NCI-H1417 treated with DMSO at 0.1 percent for 48 hours (cell line): ENCODE measurements at places on chromosomes 1 and 21.

- no peak for DNase-seq
These were observed 76.8 kb upstream of the ZNF678 start for GRCh38 chr1:227486559-227486958.

- peak; percentile 90 for DNase-seq
These were observed 89.7 kb downstream of the BCAR3 start for GRCh38 chr1:93591676-93592550.

- no peak for DNase-seq
These were observed 107.3 kb downstream of the UCHL5 start for GRCh38 chr1:192951691-192952460.

- no peak for DNase-seq
These were observed 9.3 kb downstream of the ATP1A1 start for GRCh38 chr1:116382321-116382720.

DNA sequence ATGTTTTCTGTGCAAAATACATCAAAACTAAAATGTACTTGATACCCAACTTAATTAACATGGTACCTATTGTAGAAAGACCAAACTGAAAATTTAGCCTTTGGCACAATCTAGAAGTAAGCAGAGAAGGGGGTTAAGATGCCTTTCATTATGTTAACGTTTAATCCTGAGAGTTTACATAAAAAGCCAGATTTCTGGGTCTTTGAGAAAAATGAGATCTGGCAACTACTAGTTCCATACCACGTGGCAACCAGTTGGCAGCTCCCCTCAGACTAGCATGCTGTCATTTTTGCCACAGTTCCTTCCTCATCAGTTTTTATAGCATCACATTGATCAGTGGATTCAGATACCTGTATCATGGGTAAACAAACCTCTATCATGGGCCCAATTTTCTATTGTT lies 1.5 kb downstream of the RO60 start:
- no peak for DNase-seq

- DNase-seq, result no peak
These were observed 590.1 kb downstream of the LTN1 start for GRCh38 chr21:28402616-28402989.

DNA sequence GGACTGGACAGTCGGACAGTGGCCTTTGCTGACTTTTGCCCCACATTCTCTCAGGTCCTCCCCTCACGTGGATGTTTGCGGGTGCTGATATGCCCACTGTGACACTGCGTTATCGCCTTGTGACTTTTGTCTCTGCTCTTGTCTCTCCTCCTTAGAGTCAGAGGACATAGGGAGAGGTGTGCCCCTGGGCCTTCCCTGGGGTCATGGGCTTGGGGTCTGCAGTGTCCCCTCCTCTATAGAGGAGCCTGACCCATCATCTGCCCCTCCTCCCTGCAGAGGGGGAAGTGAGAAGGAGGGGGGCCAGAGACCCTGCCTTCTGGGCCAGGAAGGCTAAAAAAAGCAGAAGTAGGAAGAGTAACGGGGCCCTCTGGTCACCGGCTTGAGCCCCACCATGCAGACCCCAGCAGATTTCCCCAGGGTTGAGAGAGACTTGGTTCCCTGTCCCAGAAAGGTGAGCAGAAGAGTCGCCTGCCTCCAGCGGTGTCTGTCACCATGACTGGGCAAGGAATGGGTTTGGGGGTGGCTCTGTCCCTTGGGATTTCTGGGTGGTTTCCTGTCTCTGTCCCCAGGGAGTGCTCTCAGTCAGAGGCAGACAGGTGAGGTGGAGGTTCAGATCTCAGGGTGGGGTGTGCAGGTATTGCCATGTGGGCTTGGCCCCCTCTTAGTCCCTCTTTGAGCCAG lies 13.3 kb downstream of the RPS6KA1 start:
- DNase-seq, result no peak

DNA sequence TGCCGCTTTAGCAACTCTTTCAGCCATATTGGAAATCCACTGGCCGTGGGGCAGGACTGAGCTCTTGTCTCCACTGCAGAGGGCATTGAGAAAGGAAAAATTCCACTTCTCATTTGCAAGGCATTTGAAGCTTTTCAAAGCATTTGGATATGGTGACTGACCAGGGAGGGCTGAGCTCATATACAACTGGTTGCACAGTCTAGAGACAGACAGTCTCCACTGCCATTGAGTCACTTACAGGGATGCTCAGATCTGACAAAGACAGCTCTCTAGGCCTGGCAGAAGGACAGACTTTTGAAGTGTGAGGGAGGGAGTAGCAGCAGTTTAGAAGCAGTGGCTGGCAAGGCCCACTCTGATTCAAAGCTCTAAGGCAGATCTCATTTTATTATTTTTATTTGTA lies 24.2 kb downstream of the NCF2 start:
- DNase-seq, result no peak

DNA sequence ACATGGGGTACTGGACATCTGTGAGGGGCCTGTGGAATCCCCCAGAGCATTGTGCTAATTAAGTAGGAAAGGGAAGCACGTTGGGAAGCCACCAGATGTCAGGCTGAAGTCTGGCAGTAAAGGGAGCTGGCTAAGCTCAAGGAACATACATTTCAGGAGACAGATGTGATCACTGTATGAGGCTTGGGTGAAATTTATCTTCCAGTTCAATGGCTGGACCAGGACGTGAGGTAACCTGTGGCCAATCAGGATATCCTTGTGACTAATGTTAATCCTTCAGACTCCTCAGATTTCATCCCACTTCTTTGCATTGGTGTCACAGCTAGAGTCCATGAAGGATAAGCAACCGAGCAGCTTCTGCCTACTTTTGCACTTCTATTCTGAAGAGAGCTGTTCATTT lies 110.2 kb upstream of the APP start:
- DNase-seq, result no peak

DNA sequence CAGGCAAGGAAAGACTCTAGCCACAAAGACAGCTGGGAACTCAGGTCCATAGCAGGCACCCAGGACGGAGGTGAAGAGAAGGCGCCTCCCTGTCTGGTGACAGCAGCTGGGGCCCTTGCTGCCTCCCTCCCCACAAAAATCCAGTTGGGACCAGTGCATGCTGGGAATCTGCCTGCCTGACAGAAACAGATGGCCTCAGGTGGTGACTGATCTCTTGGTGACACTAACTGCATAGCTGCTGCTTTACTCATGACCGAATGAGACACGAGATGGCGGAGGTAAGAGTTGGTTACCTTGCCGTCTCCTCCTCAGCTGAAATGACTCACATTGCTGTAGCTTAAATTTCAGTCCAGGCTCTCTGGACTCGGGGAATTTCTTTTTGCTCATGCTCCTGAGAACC lies 130.3 kb downstream of the FGGY start:
- no peak for DNase-seq

DNA sequence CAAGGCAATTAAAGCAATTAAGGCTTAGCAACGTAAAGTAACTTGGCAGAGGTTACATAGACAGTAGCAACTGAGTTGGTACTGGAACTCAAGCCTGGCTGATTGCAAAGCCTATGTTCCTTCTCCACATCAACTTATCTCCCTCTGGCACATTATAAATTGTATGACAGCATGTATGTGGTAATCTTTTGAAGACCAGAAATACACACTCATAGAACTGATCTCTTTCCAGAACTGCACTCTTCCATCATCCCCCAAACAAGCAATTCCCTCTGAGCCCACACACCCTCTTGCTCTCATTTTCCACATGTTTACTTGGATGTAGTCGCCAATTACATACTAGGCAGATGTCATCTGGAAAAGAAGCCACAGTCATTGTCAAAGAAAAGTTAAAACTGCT lies 502.2 kb downstream of the PLPP3 start:
- DNase-seq, result no peak

DNA sequence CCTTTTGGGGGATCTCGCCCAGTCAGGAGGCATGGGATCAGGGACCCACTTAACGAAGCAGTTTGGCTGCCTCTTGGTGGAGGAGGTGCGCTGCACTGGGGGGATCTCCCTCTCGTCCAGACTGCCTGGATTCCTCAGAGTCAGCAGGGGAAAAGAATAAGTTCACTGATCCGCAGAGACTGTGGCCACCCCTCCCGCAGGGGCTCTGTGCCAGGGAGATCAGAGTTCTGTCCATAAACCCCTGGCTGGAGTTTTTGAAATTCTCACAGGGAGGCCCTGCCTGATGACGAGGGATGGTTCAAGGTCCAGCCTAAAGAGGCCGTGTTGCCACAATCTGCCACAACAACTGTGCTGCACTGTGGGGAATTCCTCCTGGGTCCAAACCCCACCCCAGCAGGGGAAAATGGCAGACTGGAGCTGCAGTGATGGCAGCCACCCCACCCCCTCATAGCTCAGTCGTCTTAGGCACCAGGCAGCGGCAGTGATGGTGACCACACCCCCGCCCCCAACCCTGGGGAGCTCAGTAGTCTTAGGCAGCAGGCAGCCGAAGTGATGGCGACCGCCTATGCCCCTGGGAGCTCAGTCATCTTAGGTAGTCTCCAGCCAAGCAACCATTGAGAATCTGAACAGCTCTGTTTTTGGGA lies 273.8 kb upstream of the USP25 start:
- no peak for DNase-seq

GRCh38 chr1:230112131-230112701 lies 45.2 kb downstream of the GALNT2 start:
- no peak for DNase-seq

DNA sequence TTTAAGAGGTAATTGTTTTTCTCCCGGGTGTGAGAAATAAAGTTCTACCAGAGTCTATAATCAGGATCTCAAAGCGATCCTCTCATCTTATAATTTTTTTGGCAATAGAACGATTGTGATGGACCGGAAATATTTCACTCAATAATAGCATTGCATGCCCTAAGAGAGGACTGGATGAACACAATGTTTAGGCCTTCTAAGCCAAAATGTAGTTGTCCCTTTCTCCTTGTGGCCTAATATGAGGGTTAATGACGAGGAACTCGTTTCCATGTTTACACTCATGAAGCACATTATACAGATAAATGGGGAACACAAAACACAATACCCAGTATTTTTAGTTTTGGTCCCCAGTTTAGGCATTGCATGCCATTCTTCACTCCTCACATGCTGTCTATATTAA lies 5.9 kb downstream of the TBX15 start:
- no peak for DNase-seq

- DNase-seq, result no peak
These were observed 7.5 kb downstream of the CRYBG2 start for GRCh38 chr1:26346274-26347033.

DNA sequence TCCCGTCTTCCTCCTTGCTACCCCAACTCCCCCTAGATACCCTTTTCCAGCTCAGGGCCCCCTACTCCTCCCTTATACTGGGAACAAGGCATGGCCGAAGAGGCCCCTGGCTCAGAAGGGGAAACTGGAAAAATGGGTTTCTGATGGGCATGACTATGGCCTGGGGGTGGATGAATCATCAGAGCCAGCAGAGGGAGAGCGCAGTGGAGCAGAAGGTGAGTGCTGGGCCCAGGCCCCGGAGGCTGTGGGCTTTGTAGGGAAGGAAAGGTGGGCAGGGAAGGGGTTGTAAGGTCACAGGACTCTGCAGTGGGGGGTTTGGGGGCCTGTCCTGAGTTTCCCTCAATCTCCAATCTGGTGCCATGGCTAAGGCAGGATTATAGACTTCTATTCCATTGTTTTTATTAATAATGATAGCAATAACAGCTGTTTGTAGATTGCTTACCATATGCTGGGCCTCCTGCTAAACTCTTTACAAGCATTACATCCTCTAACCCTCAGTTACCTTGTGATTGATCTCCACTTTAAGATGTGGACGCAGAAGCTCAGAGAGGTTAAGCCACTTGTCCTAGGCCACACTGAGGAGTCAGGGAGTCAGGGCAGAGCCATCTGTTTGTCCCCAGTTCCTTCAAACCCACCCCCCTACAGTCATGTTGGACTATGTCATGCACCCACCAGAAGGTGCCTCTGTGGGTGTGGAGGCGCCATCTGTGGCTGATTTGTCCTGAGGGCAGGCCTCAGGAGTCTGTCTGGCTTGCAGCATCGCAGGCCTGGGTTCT lies 36.2 kb upstream of the ZNF362 start:
- DNase-seq, result no peak

DNA sequence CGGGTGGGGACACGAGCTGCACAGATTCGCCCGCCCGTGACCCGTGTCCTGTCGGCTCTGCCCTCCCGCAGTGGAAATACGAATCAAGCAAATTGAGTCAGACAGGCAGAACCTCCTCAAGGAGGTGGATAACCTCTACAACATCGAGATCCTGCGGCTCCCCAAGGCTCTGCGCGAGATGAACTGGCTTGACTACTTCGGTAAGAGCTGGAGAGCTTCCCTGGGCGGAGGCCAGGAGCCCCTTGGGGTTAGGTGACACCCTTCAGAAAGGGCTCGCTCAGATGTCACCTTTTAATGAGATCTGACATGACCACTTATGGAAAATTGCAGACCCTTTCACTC lies 489 bp downstream of the CDCA8 start:
- DNase-seq, result no peak

- DNase-seq, result no peak
These were observed 11.9 kb downstream of the TRIM11 start for GRCh38 chr1:228394571-228395394.

DNA sequence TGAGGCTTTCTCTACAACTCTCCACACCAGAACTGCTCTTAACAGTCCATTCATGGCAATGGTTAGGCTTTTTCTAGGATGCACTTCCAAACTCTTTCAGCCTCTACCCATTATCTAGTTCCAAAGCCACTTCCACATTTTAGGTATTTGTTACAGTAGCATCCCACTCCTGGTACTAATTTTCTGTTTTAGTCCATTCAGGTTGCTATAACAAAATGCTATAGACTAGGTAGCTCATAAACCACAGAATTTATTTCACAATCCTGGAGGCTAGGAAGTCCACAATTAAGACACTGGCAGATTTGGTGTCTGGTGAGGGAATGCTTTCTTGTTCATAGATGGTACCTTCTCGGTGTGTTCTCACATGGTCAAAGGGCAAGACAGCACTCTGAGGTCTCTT lies 17.3 kb upstream of the EPS8L3 start:
- DNase-seq, result no peak

DNA sequence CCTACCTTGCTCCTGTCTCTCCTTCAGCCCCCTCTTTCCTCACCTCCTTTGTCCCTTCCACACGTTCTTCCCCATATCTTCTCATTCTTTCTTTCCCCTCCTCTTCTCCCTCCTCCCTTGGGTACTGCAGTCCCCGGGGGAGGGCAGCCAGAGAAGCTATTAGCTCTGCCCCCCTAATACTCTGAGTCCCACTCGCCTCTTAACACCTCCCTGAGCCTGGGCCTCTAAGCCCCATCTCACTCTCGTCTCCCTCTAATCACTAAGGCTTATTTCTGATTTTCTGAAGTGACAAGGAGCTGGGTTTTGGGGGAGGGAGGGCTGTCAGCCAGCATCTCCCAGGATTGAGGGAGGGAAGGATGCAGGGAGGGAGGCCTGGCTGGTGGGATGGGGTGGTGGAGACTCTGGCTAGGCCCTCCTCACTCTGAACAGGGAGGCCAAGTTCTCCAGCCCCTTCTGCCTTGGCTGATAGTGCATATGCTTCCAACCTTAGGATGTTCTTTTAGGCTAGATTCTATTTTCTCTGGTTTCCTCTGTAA lies 25.6 kb upstream of the DMBX1 start:
- DNase-seq, result no peak

- DNase-seq, result no peak
These were observed 313.9 kb downstream of the BARHL2 start for GRCh38 chr1:90402893-90403849.

- no peak for DNase-seq
These were observed 16.3 kb downstream of the IER5 start for GRCh38 chr1:181104790-181105133.
